ENCODE measurements at places on chromosomes 1 and 21. TPM values are rescaled to one million over a fixed set of nuclear protein-coding genes. Genes with fewer than 3 reads are reported as not detected.

TENT5C gene
- 6.5 TPM for total RNA-seq

ANKRD35 gene
- 1.3 TPM for total RNA-seq

C1orf53 gene
- total RNA-seq: 6.7 TPM

ACOT11 gene
- 3.5 TPM for total RNA-seq

SYT6 gene
- 0.84 TPM for total RNA-seq

GPR3 gene
- total RNA-seq: not detected

LMX1A gene
- not detected for total RNA-seq

MKNK1 gene
- total RNA-seq: 57.3 TPM

SLC45A1 gene
- total RNA-seq: 4.1 TPM

TAS1R2 gene
- not detected for total RNA-seq

C1orf116 gene
- total RNA-seq: not detected

ENTREP3 gene
- total RNA-seq: 13.4 TPM

LIN28A gene
- total RNA-seq: not detected

DDAH1 gene
- 15.4 TPM for total RNA-seq

PLA2G2E gene
- total RNA-seq: not detected

PLA2G2D gene
- total RNA-seq: not detected

Measured in omental fat pad (tissue), 4 donors.